Right atrium auricular region (tissue), 2 donors: ENCODE measurements at places on chromosomes 4 and X. TPM values are rescaled to one million over a fixed set of nuclear protein-coding genes. Genes with fewer than 3 reads are reported as not detected.

ETDA gene
- total RNA-seq = not detected

FGB gene
- not detected for total RNA-seq

GRCh38 chr4:3308691-3309090 is 15.9 kb downstream of the RGS12 start:
- no peak overlapping the region for H3K27ac ChIP-seq
- no peaks in the 10 kb centered on the region for H3K27me3 ChIP-seq
- H3K4me3 ChIP-seq = no peak overlapping the region
- H3K4me1 ChIP-seq = no peaks in the 10 kb centered on the region
- DNase-seq = no peak
- H3K36me3 ChIP-seq = no peaks in the 10 kb centered on the region

DNA sequence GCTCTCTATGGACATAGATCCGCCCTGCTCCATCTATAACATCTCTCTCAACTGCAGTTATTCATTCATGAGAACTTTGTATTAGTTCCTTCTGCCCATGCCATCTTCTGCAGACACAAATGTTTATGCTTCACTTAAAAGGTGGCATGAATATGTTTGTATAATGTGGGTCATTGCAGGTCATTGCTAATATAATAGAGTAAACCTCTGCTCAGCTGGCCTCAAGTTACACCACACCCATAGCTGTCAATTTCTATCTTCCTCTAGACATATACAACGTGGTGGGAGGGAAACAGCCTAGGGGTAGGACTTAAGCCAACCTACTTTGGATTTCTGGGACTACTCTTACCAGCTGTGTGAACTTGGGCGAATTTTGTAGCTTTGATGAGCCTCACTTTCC is 129.8 kb downstream of the ATXN3L start:
- no peak for DNase-seq
- no peaks in the 10 kb centered on the region for H3K4me1 ChIP-seq
- H3K27ac ChIP-seq = no peak overlapping the region
- H3K36me3 ChIP-seq = no peaks in the 10 kb centered on the region
- no peak overlapping the region for H3K4me3 ChIP-seq

DNA sequence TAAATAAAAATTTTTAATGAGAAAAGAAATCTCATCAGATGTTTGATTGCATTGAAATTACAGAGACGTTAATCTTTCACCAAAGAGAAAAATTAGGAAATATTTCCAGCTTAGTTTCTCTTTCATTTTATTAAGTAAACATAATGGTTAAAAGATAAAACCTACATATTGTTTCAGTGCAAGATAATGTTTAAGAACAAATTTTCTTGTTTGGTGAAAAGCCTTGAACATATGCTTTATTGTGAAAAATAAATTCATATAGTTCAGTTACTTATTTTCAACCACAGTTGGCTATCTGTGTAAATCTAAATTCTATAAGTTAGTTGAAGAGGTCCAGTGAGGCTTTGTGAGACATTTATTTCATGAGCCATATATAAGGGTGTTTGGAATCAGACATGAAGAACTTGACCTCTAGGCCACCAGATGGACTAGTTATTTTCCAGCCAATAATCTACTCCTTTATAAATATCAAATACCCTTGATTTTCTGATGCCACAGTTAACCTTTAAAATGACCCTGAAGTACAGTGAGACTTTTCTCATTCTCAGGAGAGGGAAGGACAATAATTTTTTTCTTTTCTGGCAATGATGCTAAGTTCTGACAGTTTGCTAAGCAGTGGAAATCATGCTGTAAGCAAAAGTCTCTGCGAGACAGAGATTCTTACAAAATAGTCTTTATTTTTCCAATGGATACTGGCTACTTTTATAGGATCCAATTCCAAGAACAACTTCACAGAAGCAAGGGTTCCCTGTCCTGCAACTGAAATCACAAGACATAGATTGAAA is 2.5 kb downstream of the ARSJ start:
- peak overlapping the region; percentile 12 for H3K4me3 ChIP-seq
- no peaks in the 10 kb centered on the region for H3K27me3 ChIP-seq
- no peaks in the 10 kb centered on the region for H3K36me3 ChIP-seq
- no peak for DNase-seq
- H3K4me1 ChIP-seq = no peaks in the 10 kb centered on the region

- H3K4me3 ChIP-seq = no peak overlapping the region
- no peak for DNase-seq
- H3K36me3 ChIP-seq = no peaks in the 10 kb centered on the region
- no peaks in the 10 kb centered on the region for H3K4me1 ChIP-seq
- H3K27ac ChIP-seq = no peak overlapping the region
Measured at GRCh38 chrX:84729809-84730208, 227.6 kb upstream of the HDX start.

DNA sequence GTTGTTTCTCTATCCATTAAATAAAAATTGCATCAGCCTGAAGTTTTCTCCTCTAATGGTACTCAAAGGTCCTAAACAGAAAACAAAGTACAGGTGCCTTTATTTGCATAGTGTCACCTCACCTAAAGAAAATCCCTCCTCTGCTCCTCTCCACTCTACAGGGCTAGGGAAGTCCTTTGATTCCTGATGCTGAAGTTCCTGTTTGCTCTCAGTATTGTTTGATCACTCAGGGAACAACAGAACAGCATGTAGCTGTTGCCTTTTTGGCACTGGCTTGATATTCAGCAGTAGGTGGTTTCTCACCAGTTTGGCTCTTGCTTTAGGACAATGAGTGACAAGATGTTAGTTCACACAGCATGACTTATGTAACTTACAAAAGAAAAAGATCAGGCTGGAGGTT is 156.2 kb upstream of the SLC7A11 start:
- DNase-seq = no peak
- peak overlapping the region; percentile 42 for H3K27ac ChIP-seq
- H3K4me3 ChIP-seq = no peak overlapping the region
- H3K4me1 ChIP-seq = no peaks in the 10 kb centered on the region
- no peaks in the 10 kb centered on the region for H3K27me3 ChIP-seq
